ENCODE measurements at places on chromosomes 7 and 10.

DNA sequence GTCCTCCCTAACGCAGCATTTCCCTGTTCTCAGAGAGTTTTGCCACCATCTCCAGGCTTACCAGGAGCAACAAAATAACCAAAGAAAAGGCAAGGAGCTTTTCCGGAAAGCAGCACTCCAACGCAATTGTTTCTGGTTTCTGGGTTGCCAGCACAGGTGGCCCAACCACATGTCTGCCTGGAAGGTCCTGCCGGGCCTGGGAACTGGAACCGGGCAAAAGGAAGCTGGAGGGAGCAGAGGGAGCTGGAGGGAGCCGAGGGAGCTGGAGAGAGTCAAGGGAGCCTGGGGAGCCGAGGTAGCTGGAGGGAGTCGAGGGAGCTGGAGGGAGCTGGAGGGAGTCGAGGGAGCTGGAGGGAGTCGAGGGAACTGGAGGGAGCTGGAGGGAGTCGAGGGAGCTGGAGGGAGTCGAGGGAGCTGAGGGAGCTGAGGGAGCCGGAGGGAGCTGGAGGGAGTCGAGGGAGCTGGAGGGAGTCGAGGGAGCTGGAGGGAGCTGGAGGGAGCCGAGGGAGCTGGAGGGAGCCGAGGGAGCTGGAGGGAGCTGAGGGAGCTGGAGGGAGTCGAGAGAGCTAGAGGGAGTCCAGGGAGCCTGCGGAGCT lies 54.6 kb downstream of the STK32C start:
- no peak for DNase-seq

GRCh38 chr10:91887272-91888076 lies 21.8 kb downstream of the FGFBP3 start:
- DNase-seq, result peak; percentile 8

DNA sequence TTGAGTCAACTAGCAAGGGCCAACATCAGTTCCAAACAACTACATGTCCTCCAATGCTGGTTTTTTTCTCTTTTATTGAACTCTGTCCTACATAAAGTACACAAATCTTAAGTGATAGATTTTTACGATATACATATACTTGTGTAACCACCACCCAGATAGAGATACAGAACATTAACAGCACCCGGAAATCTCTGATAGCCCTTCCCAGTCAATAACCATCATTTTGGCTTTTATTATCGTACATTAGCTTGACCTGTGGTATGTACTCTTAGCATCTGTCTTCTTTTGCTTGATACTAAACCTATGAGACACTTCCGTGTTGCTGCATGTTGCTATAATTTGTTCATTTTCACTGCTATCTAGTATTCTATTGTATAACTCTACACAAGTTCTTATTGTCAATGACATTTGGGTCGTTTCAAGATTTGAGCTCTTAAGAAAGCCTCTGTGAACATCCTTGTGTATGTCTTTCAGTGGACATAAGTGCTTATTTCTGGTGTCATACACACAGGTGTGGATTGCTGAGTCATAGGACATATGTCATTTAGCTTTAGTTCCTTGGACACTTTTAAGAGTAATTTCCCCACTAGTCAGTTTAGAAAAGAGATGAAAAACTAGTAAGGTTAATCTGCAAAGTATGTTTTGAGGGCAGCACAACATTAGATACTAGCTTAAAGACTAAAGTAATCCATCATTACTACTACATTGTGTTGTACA lies 111.1 kb downstream of the PRLHR start:
- no peak for DNase-seq

- no peak for DNase-seq
Measured at GRCh38 chr10:54284526-54285193, 516.4 kb downstream of the PCDH15 start.

DNA sequence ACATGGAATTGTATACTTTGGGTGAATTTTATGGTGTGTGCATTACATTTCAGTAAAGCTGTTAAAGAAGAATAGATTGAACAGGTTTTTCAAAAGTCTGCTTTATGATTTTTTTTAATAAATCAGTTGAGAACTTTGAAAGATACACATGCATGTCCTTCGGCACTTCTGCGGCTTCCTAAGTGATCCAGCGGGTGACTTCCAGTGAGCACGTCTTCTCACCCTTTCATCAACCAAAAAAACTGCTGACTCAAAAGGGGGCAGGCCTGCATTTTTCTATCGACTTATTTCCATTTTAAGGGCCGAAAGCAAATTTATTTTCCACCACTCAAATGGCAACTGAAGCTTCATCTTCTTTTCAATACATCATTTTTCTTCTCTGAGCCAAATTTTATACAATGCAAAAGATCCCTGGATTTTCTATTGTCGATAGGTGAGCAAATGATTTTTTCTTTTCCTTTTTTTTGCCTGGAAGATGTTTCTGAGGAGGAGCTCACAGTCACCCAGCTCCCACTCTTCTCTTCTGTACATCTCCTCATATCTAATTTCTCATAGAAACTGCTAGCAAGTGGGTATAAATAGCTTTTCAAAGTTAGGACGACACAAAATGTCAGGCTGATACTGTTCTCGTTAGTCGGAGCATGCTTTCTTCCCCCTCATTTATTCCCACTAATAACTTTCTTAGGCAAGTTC lies 10.2 kb downstream of the CHST15 start:
- DNase-seq, result no peak

DNA sequence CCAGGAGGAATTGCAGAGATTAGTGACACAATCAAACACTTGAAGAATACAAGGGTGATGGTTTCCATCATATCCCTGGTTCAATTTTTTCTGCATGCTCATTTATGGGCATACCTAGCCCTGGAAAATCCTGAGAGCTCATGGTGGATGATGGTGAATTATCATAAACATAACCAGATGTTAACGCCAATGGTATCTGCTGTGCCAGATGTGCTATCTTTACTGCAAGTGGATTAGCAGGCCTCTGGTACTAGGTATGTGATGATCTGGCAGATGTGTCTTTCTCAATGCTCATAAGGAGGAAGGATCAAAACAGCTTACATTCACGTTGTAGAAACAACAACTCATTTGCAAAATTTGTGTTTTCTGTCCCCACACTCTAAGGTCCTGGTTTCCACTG lies 150.5 kb downstream of the FZD1 start:
- no peak for DNase-seq

- DNase-seq, result no peak
Measured at GRCh38 chr7:1950066-1950451, 280.0 kb downstream of the ELFN1 start.

DNA sequence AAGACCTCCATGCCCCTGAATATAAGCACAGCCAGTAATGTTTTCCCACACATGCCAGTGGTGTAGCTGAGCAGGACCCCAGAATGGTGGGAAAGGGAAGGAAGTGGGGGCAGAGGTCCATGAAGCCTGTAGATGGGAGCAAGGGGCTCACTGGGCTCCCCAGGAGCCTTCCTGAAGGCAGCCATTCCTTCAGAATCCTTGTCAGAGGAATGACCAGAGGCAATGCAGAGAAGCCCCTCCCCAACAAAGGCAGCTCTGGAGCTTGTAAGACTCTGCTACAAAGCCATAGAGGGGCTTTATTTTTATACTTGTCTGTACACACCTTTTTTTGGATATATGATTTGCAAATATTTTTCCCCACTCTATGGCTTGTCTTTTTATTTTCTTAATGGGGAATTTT lies 165.0 kb upstream of the TCF7L2 start:
- DNase-seq, result no peak

DNA sequence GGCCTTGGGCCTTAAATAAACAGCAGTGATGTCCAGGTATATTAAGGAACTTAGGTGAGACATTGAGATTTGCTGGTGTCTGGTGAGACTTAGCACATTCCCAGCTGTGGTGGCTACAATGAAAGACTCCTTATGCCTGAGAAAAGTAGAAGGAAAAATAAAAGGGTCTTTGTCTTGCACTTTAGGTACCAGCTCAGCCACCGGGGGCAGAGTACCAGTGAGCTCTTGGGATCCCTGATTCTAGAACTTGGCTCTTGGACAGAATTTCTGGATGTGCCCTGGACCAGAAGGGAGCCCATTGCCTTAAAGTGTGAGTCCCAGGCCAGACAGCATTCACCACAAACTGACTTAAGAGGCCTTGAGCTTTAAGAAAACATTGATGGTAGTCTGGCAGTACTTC lies 1038.7 kb downstream of the SORCS3 start:
- no peak for DNase-seq

DNA sequence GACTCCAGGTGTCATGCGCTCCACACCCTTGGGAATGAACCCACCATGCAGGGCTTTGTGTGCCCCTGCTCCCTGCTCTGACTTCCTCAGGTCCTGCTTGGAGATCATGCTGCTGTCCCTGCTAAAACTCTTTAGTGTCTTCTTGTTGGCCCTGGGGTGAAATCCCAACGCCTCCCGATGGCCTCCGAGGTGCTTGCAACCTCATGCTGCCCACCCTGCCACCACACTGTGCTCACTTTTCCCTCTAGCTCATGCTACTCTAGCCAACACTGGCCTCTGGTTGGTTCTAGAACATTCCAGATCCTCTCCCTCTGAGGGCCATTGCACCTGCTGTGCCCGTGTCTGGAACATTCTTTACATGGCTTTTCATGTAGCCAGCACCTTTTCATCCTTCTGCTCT lies 227.7 kb downstream of the ADAM12 start:
- no peak for DNase-seq

DNA sequence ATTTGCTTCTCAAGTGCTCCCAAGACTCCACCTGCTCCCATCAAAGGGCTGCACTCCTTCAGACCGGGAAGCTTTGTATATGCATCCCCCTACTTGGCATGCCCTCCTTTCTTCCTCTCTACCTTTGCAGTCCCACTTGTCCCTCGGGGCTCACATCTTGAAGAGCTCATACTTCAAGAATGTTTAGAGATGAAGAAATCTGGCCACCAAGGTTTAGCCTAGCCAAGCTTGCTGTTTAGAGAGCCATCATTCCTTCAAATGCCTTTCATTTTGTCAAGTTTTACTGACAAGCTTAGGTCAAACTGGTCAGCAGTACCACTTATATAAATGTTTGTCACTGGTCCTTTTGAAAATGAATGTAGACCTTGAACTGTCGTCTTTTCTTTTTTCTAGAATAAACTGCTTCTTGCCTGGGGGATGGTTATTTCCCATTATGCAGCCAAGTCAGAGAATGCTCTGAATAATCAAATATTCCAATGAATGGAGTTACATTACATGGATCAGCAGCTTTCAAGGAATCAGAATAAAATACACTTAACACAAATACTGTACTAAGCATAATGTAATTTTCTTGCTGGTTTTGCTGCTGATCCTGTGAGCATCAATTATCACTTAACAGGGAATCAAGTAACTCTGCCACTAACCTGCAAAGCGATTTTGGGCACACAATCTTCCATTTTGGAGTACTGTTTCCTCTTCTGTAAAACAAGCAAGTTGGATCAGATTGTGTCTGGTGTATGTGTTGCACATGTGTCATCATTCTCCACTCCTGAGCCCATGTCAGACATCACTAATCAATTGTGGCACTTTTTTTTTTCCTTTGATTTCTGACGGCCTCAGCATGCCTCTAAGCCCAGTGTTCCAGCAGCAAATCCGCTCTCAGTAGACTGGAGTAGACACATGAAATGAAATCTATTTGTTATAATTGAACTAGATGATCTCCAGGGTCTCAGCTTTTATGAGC lies 357.9 kb downstream of the PTEN start:
- DNase-seq, result no peak

Data from T-cell (primary cell).